Osteoblast (primary cell): ENCODE measurements at places on chromosomes 5 and 9. TPM values are rescaled to one million over a fixed set of nuclear protein-coding genes. Genes with fewer than 3 reads are reported as not detected.

The IL7R gene
- 2.2 and 2.7 TPM in 2 replicates for total RNA-seq

The SPEF2 gene
- total RNA-seq, result 7.2 and 12.7 TPM in 2 replicates

The TRIM7 gene
- total RNA-seq, result 0.29 and 0.72 TPM in 2 replicates

The ADRB2 gene
- under 0.01 and 0.29 TPM in 2 replicates for total RNA-seq

The FOXD4 gene
- 0.29 and 0.36 TPM in 2 replicates for total RNA-seq

The SPTAN1 gene
- total RNA-seq, result 324 and 354 TPM in 2 replicates

The MSX2 gene
- total RNA-seq, result 1.5 and 2.2 TPM in 2 replicates

The AFAP1L1 gene
- 1.1 and 1.5 TPM in 2 replicates for total RNA-seq

The CDK9 gene
- 54.8 and 56.1 TPM in 2 replicates for total RNA-seq

The NMUR2 gene
- not detected in 2 replicates for total RNA-seq

The PCDHB11 gene
- 1.1 and 1.8 TPM in 2 replicates for total RNA-seq

The FBXO4 gene
- 14.5 and 16.2 TPM in 2 replicates for total RNA-seq

The RPL37 gene
- 220 and 385 TPM in 2 replicates for total RNA-seq

The SHOC1 gene
- under 0.01 TPM in 2 replicates for total RNA-seq

The KIF20A gene
- total RNA-seq, result 5.3 and 7.2 TPM in 2 replicates

- no peak for DNase-seq
Observed at GRCh38 chr9:7861086-7861485, 61.5 kb upstream of the DMAC1 start.

- peak; percentile 31 for DNase-seq
Observed at GRCh38 chr9:4680173-4680525, 780 bp downstream of the CDC37L1 start.

GRCh38 chr9:127751269-127752054 lies 16.4 kb upstream of the TOR2A start:
- DNase-seq, result peak; percentile 89

GRCh38 chr5:19104948-19105347 lies 883.1 kb downstream of the CDH18 start:
- DNase-seq, result no peak

DNA sequence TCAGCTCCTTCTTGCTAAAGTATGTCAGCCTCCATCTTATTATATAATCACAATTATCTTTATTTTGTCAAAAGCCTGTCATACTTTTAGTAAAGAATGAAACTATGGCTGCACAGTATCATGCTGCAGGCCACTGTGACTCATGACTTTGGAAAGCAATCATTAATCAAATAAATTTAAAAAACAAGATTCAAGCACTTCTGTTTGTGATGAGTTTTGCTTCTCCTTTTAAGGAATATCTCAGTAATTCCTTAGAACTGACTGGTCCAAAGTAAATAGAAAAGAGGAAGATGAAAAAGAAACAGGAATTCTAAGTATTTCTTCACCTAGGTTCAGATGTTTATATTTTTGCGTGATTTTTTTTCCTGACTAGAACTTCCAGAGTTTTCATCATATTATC lies 83.1 kb downstream of the EDIL3 start:
- DNase-seq, result peak; percentile 18

- DNase-seq, result no peak
Observed at GRCh38 chr5:178545176-178545575, 45.0 kb downstream of the COL23A1 start.

- no peak for DNase-seq
Observed at GRCh38 chr9:83521011-83521410, 17.2 kb downstream of the FRMD3 start.

DNA sequence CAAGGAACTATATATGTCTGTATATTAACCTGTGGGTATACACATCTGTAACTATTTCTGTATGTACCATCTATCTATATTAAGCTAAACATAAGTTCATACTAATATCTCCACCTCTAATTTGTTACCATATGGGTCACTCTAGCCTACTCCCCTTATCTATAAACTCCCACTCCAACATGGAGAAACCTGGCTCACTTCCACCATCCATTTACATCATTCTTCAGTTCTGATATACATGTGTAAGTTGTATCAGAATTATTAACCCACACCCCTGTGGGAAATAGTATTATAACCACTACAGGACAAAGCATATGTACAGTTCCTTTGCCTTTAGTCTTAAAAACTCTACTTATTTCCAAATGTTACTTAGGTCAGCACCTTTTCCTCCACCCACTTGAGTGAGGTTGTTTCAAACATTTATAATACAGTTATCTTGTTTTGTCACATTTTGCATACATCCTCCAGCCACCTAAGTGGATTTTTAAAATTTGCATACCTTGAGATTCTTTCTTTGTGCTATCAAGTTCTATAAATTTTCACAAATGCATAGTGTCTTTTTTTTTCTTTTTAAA lies 10.6 kb downstream of the NDFIP1 start:
- DNase-seq, result no peak

DNA sequence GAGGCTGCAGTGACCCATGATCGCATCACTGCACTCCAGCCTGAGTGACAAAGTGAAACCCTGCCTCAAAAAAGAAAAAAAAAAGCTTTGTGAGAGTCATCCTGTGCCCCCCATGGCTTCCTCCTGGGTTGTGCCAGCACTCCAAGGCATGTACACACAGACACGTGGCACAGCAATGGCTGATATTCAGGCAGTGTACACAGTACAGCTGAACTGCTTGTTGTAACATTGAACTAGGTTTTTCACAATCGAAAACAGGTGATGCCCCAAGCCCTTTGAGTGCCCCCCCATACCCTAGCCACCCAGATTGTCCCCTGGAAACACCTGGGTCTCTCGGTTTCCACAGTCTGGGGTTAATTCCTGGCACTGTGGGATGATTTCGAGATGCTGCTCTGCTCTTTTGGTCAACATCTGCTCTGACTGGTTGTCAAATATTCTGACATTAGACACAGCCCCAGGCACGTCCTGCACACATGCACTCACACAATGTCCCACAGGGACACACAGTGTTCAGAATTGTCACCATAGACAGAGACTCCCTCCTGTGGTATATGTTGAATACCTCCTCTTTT lies 9.2 kb downstream of the SPINK4 start:
- DNase-seq, result peak; percentile 34

GRCh38 chr5:89087551-89088318 lies 204.8 kb upstream of the MEF2C start:
- no peak for DNase-seq

GRCh38 chr5:78647838-78648358 lies 674 bp downstream of the LHFPL2 start:
- DNase-seq, result peak; percentile 93

DNA sequence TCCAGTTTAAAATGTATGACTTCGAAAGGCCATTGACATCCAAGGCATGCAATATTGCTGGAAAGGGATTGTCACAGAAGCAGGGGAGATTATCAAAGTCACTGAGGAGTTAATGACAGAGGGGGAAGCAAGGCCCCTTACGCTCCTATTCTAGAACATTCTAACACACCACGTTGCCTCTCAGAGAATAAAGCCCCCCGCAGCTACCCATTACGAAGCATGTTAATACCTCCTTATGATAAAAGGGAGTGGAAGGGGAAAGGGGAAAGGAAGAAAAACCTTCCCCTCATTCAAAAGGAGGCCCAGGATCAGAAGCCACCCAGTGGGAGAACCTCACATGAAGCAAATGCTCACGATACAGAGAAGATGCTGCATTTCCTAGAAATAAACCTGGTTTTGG lies 213.6 kb downstream of the DAB2IP start:
- DNase-seq, result no peak

DNA sequence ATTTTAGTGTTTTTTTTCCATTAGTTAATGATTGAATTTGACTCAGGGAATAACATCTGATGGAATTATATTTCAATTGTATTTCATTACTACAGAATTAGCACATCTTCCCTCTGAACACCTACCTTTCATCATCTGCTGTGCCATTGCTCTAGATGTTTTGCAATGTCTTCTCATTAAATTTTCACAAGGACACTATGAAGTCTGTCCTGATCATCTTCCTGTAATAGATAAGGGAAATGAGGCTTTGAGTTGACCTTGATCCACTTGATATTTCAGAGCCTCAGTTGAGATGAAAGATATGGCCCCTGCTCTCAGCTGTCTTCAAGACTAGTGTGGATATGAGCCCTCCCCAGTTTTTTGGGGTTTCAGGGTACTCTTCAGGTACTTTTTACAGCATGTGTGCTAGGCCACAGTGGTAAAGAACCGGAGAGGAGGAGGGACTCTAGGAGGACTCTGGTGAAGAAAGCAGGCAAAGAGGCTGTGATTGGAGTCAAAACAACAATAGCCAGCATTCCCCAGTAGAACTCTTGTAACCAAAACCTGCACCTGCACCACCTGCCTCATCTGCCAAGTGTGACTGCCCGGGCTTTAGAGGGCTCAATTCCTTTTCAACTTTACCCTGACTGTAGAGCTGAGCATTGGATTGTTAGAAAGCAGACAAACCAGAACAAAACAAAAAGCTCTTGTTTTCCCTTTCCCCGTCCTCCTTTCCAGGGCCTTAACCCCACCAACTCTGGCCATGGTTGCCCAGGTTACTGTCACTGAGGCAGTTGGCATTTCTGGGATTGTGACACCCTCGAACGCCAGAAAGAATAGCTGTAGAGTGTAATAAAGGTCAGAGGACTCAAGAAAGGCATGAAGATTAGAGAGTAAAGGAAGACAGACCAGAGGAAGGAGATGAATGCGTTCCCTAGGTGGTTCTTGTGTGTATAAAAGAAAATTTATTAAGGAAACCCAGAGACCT lies 56.3 kb downstream of the ERAP1 start:
- no peak for DNase-seq

- no peak for DNase-seq
Observed at GRCh38 chr5:107477492-107477891, 193.2 kb downstream of the EFNA5 start.

DNA sequence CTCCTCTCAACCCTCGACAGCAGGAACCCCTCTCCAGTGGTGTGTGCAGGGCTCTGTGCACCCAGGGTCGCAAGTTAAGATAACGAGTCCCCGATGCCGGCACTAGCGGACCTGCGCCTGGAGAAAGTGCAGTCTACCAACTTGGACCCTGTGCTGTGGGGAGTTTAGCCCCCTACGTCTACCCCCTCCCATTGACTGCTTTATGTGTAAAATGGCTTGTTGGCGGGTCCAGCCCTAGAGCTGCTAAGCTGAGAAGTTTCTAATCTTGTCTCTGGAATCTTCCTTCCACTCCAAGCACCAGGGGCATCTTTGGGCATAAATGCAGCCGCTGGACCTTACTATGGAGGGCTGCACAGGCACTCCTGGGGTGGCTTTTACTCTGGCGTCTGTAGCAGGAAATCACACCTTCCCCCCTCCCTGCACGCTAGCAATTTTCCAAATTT lies 7.1 kb upstream of the PITX1 start:
- DNase-seq, result peak; percentile 81

DNA sequence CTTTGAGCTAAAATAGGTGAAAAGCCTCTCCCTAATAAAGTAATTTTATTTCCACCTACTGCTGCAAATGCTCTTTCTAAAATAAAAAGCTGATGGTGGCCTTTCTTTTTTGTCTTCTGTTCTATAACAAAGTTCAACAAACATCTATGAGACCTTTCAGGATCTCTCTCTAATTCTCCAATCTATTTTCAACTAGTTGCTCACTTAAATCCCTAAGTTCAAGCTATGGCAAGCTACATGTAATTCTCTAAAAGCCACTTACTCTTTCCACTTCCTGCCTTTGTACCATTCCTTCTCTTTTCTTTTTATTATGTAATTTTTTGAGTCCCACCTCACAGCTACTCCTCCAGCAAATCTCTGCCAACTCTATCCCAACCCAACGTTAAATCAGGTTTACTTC lies 20.9 kb downstream of the CHD1 start:
- DNase-seq, result no peak

GRCh38 chr5:147586832-147587231 lies 77.0 kb upstream of the DPYSL3 start:
- no peak for DNase-seq

DNA sequence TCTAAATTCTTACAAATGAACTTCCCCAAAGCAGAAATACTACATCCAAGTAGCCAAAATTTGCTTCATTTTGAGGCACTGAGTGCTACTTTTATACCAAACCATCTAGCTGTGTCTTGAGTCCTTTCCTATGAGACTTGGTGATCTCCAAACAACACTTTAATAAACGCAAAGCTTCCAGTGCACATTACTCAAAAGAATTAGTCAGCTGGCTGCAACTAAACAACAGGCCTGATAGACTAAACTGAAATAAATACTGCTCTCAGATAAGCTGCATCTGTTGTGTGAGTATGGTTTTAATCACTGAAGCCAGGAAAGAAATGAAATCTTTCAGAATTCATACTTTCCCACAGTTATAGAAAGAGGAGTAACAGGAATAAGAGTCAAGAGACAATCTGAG lies 80.3 kb downstream of the VCAN start:
- DNase-seq, result no peak

DNA sequence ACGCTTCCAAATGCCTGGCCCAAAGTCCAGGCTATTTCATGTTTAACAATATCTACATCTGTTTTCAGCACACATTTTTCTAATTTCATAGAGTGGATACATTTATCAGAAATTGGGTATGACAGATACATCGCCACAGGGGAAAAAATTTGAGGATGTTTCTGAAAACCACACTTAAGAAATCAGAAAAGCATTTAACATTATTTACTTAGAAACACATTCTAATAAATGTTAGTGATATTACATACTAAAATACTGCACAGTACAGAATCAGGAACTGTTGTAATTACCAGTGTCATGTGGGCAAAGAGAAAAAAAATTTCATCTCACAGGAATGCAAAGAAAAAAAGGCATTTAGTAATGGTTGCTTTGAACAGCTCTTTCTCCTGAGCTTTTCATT lies 310.5 kb upstream of the KIF2A start:
- no peak for DNase-seq

- DNase-seq, result no peak
Observed at GRCh38 chr5:143573568-143574170, 170.2 kb upstream of the NR3C1 start.

DNA sequence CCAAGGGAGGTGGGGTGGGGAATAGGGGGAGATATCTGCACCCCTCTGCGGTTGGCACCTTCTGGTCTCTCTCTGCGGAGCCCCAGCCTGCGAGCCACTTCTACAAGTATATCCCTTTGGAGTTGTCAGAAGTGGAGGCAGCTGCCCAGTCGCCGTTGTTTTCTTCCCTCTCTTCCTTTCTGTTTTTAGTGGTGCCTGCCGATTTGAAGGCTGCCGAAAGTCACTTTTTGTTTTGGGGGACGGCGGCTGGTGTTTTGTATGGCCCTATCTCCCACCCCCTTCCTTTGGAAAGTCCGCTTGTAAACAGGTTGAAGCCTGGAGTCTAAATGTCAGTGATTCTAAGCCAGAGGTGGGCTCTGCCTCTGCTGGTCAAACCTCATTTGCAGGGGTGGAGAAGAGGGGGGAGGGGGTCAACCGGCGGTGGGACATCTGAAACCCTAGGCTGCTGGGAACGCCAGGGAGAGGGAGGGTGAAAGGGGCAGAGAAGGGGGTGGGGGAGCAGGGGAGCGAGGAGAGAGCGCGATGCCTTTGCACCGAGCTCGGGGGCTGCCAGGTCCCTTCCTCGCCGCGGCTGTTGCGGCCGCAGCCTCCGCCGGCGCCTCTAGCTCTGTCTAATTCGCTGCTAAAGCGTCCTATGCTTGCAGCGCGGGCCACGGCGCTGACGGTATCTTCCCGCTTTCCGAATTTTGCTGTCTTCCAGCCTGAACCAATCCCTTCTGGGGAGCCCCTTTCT lies at the start of gene FGF10:
Gene FGF10 (minus strand): TSS at position 331 of the 733 bp plus-strand sequence. CDS start 738 bp downstream, outside the sequence.
- DNase-seq, result peak; percentile 62

DNA sequence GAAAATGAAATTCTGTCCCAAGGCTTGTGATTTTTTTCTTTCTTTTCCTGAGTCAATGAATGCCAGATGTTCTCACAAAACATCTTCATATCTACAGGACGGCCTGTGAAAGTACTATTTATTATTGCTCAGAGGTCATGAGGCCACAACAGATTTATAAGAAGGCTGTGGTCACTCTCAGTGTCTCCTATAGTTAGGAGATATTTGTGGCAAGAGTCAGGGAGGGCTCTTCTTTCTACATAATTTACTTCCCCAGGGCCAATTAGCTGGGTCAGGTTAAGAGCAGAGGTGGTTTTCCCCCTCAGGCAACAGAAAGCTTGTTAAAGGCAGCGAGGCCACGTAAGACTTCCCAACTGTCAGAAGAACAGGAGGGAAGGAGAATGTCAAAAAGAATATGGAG lies 248.7 kb downstream of the SLIT3 start:
- DNase-seq, result no peak
